ENCODE measurements at places on chromosomes 4 and X.

- DNase-seq: no peak
Measured at GRCh38 chrX:136742721-136743379, 37.9 kb downstream of the ARHGEF6 start.

GRCh38 chr4:45518832-45519231 lies 605.0 kb downstream of the GABRG1 start:
- no peak for DNase-seq

GRCh38 chr4:168673476-168673875 lies 176.6 kb downstream of the PALLD start:
- DNase-seq: no peak

DNA sequence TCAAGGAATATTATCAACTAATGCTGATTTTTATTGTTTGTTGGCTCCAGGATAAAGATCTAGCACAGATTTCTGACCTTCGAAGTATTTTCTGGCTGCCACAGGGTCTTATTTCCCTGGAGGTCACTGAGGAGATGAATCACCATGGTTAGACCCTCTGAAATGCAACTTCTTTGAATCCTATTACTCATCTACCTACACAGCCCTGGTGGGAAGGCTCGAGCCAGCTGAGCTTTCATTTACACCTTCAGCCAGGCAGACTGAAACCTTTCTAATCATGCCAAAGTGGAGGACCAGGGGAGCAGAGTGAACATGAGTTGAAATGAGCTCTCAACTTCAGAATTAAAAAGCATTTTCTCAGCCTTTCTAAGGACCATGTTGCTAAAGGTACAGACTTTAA lies 130.5 kb downstream of the SMIM20 start:
- no peak for DNase-seq

DNA sequence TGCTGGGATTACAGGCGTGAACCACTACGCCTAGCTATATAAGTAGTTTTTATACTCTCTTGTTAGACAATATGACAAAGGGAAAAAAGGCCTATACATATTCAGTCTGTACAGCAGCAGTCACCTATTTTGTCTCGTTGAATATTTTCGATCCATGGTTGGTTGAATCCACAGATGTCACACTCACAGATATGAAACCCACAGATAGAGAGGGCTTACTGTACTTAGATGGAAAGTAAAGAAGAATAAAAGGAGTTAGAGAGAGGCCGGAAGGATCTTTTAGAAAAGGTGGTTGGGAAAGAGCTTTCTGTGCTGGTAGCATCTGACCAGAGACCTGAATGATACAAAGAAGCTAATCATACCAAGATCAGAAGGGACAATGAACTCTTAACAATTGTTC lies 38.3 kb upstream of the SPINK2 start:
- DNase-seq: no peak

- DNase-seq: no peak
Measured at GRCh38 chr4:156972379-156973015, 898 bp upstream of the PDGFC start.

GRCh38 chrX:3548765-3549391 lies 164.6 kb downstream of the PRKX start:
- no peak for DNase-seq

- no peak for DNase-seq
Measured at GRCh38 chr4:69239557-69240168, 25.1 kb upstream of the UGT2B11 start.
